CD4-positive, CD25-positive, alpha-beta regulatory T cell (primary cell): ENCODE measurements at places on chromosomes 2 and 18. TPM values are rescaled to one million over a fixed set of nuclear protein-coding genes. Genes with fewer than 3 reads are reported as not detected.

RPIA gene
- polyA plus RNA-seq: 42.3 TPM

ERBB4 gene
- polyA plus RNA-seq: not detected

LTBP1 gene
- not detected for polyA plus RNA-seq

LIMS4 gene
- 4.0 TPM for polyA plus RNA-seq

ZFP36L2 gene
- polyA plus RNA-seq: 121 TPM

SERPINB3 gene
- polyA plus RNA-seq: not detected

CYTIP gene
- polyA plus RNA-seq: 173 TPM

PCARE gene
- not detected for polyA plus RNA-seq

TDRD15 gene
- not detected for polyA plus RNA-seq

DSC3 gene
- not detected for polyA plus RNA-seq

SP5 gene
- polyA plus RNA-seq: not detected

SCTR gene
- not detected for polyA plus RNA-seq

SDC1 gene
- polyA plus RNA-seq: not detected

INHBB gene
- polyA plus RNA-seq: not detected

EVX2 gene
- not detected for polyA plus RNA-seq

AQP12A gene
- polyA plus RNA-seq: not detected

NETO1 gene
- not detected for polyA plus RNA-seq

KIAA2012 gene
- not detected for polyA plus RNA-seq

SMAD7 gene
- polyA plus RNA-seq: 5.5 TPM

ARHGEF33 gene
- polyA plus RNA-seq: not detected

UPP2 gene
- polyA plus RNA-seq: not detected

SIX3 gene
- not detected for polyA plus RNA-seq
